ENCODE measurements at places on chromosomes 7 and 10. TPM values are rescaled to one million over a fixed set of nuclear protein-coding genes. Genes with fewer than 3 reads are reported as not detected.

DNA sequence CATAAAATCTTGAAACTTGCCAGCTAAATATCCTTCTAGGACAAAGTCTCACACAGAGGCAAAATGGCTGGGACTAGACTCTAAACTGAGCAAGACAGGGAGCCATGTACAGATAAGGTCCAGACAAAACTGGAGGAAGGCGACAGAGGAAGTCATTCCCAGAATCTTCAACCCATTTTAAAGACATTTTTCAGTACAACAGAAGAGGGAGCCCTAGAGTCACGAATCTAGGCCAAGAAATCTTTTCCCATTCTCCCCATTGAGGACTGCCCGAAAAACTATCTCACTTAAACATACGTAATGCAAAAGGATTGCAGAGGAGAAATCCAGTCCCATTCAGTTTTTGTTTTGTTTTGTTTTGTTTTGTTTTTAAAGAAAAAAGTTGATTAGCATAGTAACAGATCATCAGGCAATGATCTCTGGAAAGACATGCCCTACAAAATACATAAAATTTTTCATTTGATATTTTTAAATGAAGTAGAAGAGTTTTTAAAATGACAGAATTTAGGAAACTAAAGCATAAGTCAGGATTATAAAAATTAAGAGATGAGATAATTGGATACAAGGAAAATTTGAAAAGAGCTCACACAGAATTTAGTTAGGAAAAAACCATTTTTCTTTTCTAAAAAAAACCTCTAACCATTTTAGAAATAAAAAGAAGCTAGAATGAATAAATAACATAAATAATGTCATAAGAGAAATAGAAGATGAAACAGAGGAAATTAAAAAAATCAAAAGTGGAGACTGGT is 16.9 kb upstream of the PRF1 start:
- H3K4me3 ChIP-seq, result no peak overlapping the region
- H3K27ac ChIP-seq, result no peak overlapping the region
- H3K4me1 ChIP-seq, result no peaks in the 10 kb centered on the region

Gene MBL2
- not detected for total RNA-seq

DNA sequence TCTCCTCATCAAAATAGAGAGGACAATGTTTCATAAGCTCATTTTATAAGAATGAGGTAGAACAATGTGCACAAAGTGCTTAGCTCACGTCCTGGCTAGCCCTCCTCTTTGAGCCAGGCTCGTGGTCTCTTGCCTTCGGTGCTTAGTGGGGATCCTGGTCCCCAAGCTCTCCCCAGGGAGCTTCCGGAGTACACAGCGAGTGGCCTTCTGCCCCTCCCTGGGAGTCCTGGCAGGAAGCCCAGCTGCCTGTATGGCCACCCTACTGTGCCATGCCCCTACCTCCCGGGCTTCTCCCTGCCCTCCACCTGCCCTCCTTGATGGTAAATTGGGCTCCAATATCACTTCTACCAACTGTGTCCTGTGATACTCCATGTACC is 868 bp downstream of the MYO1G start:
- peaks cover 48% of the 10 kb centered on the region for H3K4me1 ChIP-seq
- no peak overlapping the region for H3K27ac ChIP-seq
- H3K27me3 ChIP-seq, result no peaks in the 10 kb centered on the region
- peaks cover 10% of the 10 kb centered on the region for H3K36me3 ChIP-seq
- DNase-seq, result no peak

Gene ANKRD7
- 0.57 TPM for total RNA-seq
